ENCODE measurements at places on chromosomes 13 and 19.

- no peak for DNase-seq
Measured at GRCh38 chr13:73035660-73036059, 23.1 kb upstream of the KLF5 start.

DNA sequence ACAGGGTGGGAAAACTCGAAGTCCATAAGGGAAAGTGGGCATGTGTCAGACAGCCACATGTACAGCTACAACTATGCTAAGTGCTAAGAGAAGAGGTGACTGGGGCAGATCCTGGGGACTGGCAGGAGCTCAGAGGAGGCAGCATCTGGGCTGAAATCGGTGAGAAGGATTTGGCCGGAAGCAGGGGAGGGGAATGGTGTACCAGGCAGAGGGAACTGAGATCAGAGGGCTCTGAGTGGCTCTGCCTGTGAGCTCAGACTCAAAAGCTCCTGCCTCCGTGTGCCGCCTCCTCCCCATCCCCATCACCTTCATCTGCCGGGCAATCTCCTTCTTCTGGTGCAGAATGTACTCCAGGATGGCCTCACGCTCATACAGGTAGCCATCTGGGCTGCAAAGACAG lies 21.8 kb downstream of the NOSIP start:
- DNase-seq: no peak

DNA sequence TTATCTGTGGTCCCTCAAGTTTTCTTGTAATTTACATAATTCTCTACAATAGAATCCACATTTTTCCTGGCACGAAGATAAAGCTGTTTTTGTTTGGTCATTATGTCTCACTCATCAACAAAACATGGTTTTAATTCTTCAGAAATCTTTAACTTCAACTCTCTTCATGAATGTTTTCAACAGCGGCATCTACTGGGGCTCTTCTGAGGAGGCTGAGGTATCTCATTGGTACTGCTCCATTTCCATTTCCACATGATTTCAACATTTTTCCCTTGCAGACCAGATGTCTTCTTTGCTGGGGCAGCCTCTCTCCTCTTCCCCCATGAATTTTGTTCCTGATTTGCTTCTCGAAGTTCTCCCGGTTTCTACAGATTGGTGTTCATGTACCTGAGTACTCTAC lies 5.8 kb upstream of the KBTBD7 start:
- DNase-seq: peak; percentile 58

GRCh38 chr13:52160506-52160905 lies 1.1 kb upstream of the NEK3 start:
- no peak for DNase-seq

GRCh38 chr13:30443957-30444404 lies 21.7 kb downstream of the UBE2L5 start:
- DNase-seq: no peak

GRCh38 chr13:47539317-47539716 lies 461.8 kb downstream of the SUCLA2 start:
- no peak for DNase-seq

DNA sequence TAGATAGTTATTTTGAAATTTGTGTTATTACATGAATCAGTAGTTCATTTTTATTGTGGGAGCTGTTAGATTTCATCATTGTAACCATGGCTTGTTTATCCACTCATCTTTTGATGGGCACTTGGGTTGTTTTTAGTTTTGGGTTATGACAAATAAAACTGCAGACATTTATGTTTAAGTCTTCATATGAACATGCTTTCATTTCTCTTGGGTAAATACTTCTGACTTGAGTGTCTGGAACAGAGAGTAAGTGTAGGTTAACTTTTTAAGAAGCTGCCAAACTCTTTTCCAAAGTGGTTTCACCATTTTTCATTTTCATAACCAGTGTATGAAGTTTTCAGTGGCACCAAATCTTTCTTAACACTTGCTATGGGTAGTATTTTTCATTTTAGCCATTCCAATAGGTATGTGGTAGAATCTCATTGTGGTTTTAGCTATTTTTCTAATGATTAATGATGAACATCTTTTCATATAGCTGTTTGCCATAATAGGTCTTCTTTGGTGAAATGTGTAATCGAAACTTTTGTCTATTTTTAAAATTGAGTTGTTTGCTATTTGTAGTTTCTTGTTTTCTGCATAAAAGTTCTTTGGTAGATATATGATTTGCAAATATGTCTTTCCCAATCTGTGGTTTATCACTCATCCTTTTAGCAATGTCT lies 17.9 kb downstream of the SLAIN1 start:
- DNase-seq: no peak

DNA sequence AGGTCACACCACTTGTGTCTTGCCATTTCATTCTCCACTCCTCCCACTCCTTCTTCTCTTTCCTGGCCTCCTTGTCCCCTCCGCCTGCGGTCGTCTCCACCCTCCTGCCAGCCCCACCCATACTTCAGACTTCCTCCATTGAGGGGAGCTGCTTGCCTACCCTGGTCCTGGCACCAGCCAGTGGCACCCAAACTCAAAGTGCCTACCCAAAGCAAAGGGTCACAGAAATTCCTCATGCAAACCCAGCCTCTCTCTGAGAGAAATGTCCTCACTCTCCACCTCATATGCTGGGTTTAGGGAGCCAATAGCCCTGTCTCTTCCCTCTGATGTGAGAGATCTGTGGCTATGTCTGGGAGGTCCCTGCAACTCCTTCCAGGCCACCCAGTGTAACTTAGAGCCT lies 109.6 kb downstream of the TEX26 start:
- DNase-seq: no peak

- DNase-seq: no peak
Measured at GRCh38 chr19:37926711-37927110, 19.7 kb downstream of the SIPA1L3 start.

- DNase-seq: no peak
Measured at GRCh38 chr13:21894703-21895699, 224.1 kb downstream of the FGF9 start.

DNA sequence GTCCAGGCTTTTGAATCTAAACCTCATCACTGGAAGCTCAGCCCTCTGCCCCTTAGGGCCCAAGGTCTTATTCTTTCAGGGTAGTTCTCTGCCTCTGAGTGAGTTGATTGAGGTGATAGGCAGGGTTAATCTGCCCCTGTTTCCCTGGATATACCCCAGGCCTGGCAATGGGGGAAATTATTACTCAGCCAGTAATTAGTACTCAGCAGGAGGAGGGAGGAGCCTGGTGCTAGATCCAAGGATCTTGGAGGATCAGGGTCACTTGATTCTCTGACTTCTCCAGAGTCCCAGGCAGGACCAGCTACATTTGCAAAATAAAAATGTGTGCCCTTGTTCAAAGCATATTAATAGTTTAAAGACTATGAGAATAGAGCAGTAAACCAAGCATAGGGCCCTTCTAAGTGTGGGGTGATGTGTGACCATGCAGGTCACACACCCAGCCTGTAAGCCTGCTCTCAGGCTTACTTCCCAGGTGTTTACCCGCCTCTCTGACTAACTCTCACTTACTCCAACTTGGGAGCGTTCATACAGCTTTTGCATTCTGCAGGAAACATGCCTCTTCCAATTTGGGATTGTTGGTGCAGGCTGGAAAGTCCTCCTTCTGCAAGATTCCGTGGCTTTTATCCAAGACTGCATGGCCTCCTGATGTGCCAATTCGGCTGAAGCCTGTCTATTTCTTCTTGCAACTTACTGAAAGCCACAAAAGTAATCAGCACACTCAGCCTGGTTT lies 7.9 kb upstream of the STK24 start:
- DNase-seq: peak; percentile 44

DNA sequence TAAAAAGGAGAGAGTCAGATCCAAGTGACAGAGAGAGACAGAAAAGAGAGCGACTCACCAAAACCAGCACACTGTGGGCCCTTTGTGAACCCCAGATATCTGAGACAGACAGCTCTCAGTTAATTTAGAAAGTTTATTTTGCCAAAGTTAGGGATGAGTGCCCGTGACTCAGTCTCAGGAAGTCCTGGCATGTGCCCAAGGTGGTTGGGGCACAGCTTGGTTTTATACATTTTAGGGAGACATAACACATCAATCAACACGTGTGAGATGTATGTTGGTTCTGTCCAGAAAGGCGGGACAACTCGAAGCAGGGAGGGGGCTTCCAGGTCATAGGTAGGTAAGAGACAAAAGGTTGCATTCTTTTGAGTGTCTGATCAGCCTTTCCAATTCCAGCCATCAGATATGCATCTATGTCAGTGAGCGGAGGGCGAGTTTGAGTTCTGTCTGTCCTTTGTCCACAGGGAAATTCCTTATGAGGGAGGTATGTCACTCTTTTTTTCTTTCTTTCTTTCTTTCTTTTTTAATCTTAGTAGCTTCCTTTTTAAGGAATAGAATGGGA lies 37.2 kb upstream of the ATP11A start:
- no peak for DNase-seq

- DNase-seq: no peak
Measured at GRCh38 chr19:2026770-2027169, 11.3 kb upstream of the BTBD2 start.

GRCh38 chr13:36840718-36841250 lies 21.8 kb downstream of the RFXAP start:
- DNase-seq: no peak

- no peak for DNase-seq
Measured at GRCh38 chr19:33476151-33476707, 45.4 kb downstream of the PEPD start.

- DNase-seq: peak; percentile 78
Measured at GRCh38 chr19:13155472-13156359, 5.5 kb downstream of the IER2 start.

- DNase-seq: no peak
Measured at GRCh38 chr13:75818179-75818967, 182.2 kb downstream of the LMO7 start.

Measured in GM03348 (cell line).